ENCODE measurements at places on chromosomes 16 and 17.

- DNase-seq: no peak
- no peaks in the 10 kb centered on the region for H3K36me3 ChIP-seq
- peak overlapping the region; percentile 42 for H3K27ac ChIP-seq
- no peak overlapping the region for H3K4me3 ChIP-seq
- no peaks in the 10 kb centered on the region for H3K4me1 ChIP-seq
Observed at GRCh38 chr17:30819971-30820705, 4.4 kb downstream of the CRLF3 start.

- DNase-seq: no peak
- H3K4me3 ChIP-seq: no peak overlapping the region
- no peaks in the 10 kb centered on the region for H3K4me1 ChIP-seq
- H3K36me3 ChIP-seq: no peaks in the 10 kb centered on the region
Observed at GRCh38 chr16:72134507-72134906, 37.4 kb downstream of the PMFBP1 start.

DNA sequence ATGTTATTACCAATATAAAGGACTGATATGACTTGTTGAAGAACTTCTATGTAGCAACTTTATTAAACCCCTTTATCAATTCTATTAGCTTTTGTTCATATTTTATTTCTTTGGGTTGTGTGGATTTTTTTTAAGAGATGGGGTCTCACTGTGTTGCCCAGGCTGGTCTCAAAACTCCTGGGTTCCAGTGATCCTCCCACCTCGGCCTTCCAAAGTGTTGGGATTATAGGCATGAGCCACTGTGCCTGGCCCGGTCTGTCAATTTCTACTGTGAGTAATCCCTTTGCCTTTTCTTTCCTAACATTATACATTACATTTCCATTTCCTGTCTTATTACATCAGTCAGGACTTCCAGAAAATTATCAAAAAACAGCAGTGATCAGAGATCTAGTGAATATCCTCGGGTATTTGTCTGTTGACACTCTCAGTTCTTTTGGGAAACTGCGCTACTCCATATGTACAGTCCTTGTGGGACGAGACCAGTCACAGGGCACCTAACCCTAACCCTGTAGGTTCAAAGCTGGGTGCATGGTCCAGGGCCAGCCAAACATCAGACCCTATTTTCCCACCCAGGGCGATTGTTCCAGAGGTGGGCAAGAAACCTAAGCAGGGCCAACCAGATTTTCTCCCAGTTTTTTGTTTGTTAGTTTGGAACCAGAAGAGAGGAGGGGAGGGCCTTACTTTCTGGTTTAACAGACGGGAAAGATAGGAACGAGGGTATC is 1.7 kb upstream of the SLC47A1 start:
- H3K4me1 ChIP-seq: no peaks in the 10 kb centered on the region
- no peak overlapping the region for H3K4me3 ChIP-seq
- no peaks in the 10 kb centered on the region for H3K27me3 ChIP-seq
- no peak overlapping the region for H3K27ac ChIP-seq

GRCh38 chr16:1731603-1732002 is 25.6 kb downstream of the MAPK8IP3 start:
- no peak for DNase-seq
- no peak overlapping the region for H3K27ac ChIP-seq
- H3K36me3 ChIP-seq: no peaks in the 10 kb centered on the region
- H3K4me3 ChIP-seq: no peak overlapping the region
- H3K27me3 ChIP-seq: no peaks in the 10 kb centered on the region

GRCh38 chr16:50534958-50535357 is 13.2 kb upstream of the NKD1 start:
- DNase-seq: no peak
- no peak overlapping the region for H3K27ac ChIP-seq
- no peak overlapping the region for H3K4me3 ChIP-seq
- H3K4me1 ChIP-seq: no peaks in the 10 kb centered on the region

DNA sequence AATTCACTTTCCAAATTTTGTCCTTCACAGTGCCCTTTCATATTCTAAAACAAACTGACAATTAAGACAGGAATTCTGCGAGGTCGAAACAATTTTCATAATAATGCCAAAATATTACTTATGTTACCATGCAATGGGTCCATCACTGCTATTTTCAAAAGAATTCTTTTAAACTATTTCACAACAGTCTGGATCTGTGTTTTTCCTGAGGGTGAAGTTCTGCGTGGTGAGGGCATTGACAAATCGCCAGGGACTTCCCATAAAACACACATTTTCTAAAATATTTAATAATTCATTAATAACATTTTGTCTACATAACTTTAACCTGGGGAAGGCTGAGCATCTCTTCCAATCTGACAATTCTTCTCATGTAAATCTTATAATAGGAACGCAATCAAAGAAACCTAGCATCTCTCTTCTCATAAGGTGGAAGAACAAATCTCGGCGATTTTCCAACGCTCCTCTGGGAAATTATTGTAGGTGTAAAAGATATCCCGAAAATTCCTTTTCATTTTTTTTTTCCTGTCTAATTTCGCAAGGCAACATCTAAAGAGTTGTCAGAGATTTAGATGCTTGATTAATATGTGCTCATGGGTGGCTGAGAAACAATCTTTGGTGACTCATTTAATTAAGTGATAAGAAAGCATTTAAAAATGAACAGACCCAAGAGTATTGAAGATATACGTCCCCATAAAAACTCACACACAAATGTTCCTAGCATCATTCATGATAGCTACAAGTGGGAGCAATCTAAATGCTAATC is 41.5 kb downstream of the CALB2 start:
- H3K36me3 ChIP-seq: no peaks in the 10 kb centered on the region
- H3K4me3 ChIP-seq: no peak overlapping the region
- H3K27ac ChIP-seq: no peak overlapping the region
- H3K4me1 ChIP-seq: no peaks in the 10 kb centered on the region

DNA sequence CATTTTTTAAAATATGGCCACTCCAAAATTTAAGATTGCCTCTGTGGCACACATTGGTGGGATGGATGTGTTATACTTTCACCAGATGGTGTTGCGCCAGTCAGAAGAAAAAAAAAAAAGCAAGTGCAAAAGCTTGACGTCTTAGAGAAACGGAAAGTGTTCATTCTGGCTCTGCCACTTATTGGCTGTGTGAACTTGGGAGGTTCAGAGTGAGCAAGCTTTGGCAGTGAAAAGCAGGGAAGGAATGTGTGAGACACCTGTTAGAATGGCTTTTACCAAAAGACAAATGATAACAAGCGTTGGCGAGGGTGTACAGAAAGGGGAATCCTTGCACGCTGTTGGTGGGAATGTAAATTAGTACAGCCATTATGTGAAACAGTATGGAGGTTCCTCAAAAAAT is 298.0 kb downstream of the TMEM114 start:
- DNase-seq: no peak
- no peaks in the 10 kb centered on the region for H3K4me1 ChIP-seq
- no peak overlapping the region for H3K27ac ChIP-seq
- H3K4me3 ChIP-seq: no peak overlapping the region

DNA sequence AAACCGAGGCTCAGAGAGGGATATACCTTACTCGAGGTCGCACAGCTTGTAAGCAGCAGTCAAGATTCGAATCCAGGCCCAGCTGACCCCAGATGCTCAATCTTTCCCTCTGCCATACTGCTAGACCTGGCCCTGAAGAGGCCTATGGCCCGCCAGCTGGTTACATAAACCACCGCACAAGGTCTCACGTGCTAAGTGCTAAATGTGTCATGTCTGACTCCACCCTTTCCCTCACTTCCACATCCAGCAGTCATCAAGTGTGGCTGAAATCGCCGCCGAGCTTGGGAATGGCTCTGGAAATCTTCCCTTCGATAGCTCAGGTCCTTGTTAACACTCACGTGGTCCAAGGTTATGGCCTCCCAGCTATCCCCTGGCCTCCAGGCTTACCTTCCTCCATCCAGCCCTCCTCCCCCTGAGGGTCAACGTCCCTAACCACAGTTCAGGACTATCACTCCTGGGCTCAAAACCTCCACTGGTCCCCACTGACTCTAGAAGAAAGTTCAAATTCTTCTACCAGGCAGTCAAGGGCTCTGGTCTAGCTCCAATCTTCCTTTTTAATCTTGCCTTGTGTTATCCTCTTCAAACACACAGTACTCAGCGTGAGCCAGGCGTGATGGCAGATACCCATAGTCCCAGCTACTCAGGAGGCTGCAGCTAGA is 3.5 kb downstream of the ZBTB4 start:
- no peaks in the 10 kb centered on the region for H3K36me3 ChIP-seq
- H3K4me1 ChIP-seq: peaks cover 22% of the 10 kb centered on the region
- H3K4me3 ChIP-seq: no peak overlapping the region
- H3K27me3 ChIP-seq: no peaks in the 10 kb centered on the region
- H3K27ac ChIP-seq: peak overlapping the region; percentile 100

GRCh38 chr16:50632927-50633800 is 47.9 kb downstream of the SNX20 start:
- no peak overlapping the region for H3K27ac ChIP-seq
- no peaks in the 10 kb centered on the region for H3K4me1 ChIP-seq
- H3K27me3 ChIP-seq: no peaks in the 10 kb centered on the region
- DNase-seq: no peak
- H3K4me3 ChIP-seq: no peak overlapping the region

- H3K4me3 ChIP-seq: no peak overlapping the region
- H3K4me1 ChIP-seq: no peaks in the 10 kb centered on the region
- H3K36me3 ChIP-seq: no peaks in the 10 kb centered on the region
- no peaks in the 10 kb centered on the region for H3K27me3 ChIP-seq
- no peak for DNase-seq
Observed at GRCh38 chr16:11377154-11377553, 31.9 kb downstream of the RMI2 start.

GRCh38 chr17:56087199-56087598 is 66.1 kb upstream of the ANKFN1 start:
- H3K4me1 ChIP-seq: no peaks in the 10 kb centered on the region
- H3K36me3 ChIP-seq: no peaks in the 10 kb centered on the region
- DNase-seq: no peak
- no peak overlapping the region for H3K4me3 ChIP-seq
- H3K27ac ChIP-seq: no peak overlapping the region

GRCh38 chr17:76572201-76572910 is 13.3 kb downstream of the ST6GALNAC2 start:
- H3K27me3 ChIP-seq: no peaks in the 10 kb centered on the region
- peak; percentile 88 for DNase-seq
- H3K27ac ChIP-seq: peak overlapping the region; percentile 80

GRCh38 chr16:57041182-57042156 is 50.9 kb upstream of the CPNE2 start:
- no peaks in the 10 kb centered on the region for H3K27me3 ChIP-seq
- no peak overlapping the region for H3K27ac ChIP-seq
- no peak overlapping the region for H3K4me3 ChIP-seq
- no peaks in the 10 kb centered on the region for H3K36me3 ChIP-seq
- no peak for DNase-seq
- no peaks in the 10 kb centered on the region for H3K4me1 ChIP-seq

- H3K4me3 ChIP-seq: no peak overlapping the region
- DNase-seq: no peak
- no peaks in the 10 kb centered on the region for H3K36me3 ChIP-seq
- H3K4me1 ChIP-seq: peaks cover 9% of the 10 kb centered on the region
- H3K27me3 ChIP-seq: no peaks in the 10 kb centered on the region
Observed at GRCh38 chr16:73016488-73016830, 31.5 kb downstream of the ZFHX3 start.

DNA sequence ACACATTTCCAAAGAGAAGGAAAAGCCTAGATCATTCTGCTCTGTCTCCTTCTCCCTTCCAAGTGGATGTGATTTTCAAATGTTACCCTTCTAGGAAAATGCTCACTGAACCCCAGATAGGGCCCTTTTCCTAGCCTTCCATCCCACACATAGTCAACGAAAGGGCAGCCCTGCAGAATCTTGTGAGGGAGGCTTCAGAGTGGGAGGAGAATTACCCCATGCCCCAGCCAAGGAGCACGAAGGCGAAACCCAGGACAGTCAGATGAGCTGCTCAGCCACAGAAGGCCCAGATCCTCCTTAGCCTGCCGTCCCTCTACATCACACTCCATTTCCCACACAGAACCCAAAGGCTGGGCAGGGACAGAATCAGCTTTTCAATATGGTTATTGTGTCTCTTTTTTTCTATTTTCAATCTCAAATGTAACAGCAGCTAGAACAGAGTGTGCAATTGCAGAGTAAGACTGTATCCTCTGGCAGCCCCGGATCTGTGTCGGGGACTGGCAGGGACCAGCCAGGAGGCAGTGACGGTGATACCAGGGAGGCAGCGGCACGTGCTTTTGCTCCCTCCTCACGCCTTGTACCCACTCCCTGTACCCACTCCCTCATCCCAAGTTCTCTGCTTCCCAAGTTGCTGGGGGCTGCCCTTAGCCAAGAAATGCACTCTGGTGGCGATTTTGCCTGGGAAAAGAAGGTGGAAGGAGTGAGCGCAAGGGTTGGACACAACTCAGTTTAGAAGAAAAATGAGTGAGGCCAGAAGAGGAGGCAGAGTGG is 3.7 kb upstream of the SDK2 start:
- H3K27me3 ChIP-seq: no peaks in the 10 kb centered on the region
- no peak overlapping the region for H3K27ac ChIP-seq
- no peaks in the 10 kb centered on the region for H3K36me3 ChIP-seq
- H3K4me3 ChIP-seq: no peak overlapping the region
- DNase-seq: no peak

GRCh38 chr16:82088483-82088882 is 53.4 kb downstream of the HSD17B2 start:
- no peak overlapping the region for H3K27ac ChIP-seq
- H3K4me1 ChIP-seq: no peaks in the 10 kb centered on the region
- no peak overlapping the region for H3K4me3 ChIP-seq
- no peaks in the 10 kb centered on the region for H3K27me3 ChIP-seq

GRCh38 chr17:81135505-81136278 is 29.6 kb upstream of the PVALEF start:
- H3K27ac ChIP-seq: no peak overlapping the region
- H3K36me3 ChIP-seq: no peaks in the 10 kb centered on the region
- H3K4me1 ChIP-seq: no peaks in the 10 kb centered on the region
- DNase-seq: no peak
- H3K4me3 ChIP-seq: no peak overlapping the region
- no peaks in the 10 kb centered on the region for H3K27me3 ChIP-seq

GRCh38 chr16:78822509-78822908 is 723.1 kb downstream of the WWOX start:
- peaks cover 7% of the 10 kb centered on the region for H3K4me1 ChIP-seq
- DNase-seq: no peak
- no peak overlapping the region for H3K27ac ChIP-seq
- no peaks in the 10 kb centered on the region for H3K27me3 ChIP-seq
- no peaks in the 10 kb centered on the region for H3K36me3 ChIP-seq

DNA sequence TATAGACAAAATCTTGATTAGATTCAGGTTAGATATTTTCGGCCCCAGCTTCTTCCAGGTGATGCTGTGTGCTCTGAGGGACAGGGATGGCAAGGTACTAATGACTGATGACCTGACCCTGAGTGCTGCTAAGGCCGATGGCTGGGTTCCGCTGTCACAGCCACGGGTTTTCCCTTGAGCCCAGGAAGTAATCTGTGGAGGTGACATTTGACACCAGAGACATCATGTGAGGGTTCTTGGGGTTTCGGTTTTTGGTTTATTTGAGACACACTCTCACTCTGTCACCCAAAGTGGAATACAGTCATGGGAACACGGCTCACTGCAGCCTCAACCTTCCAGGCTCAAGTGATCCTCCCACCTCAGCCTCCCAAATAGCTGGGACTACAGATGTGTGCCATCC is 9.8 kb downstream of the OTOP3 start:
- no peaks in the 10 kb centered on the region for H3K4me1 ChIP-seq
- H3K36me3 ChIP-seq: no peaks in the 10 kb centered on the region
- H3K4me3 ChIP-seq: no peak overlapping the region
- H3K27ac ChIP-seq: no peak overlapping the region
- no peak for DNase-seq

Data from breast epithelium (tissue), 4 donors.